ENCODE measurements at places on chromosomes 5 and 9. TPM values are rescaled to one million over a fixed set of nuclear protein-coding genes. Genes with fewer than 3 reads are reported as not detected.

Gene LIX1
- total RNA-seq: 19.7 TPM

- no peak for DNase-seq
Observed at GRCh38 chr5:124935065-124935464, 188.6 kb upstream of the ZNF608 start.

Gene ORM2
- total RNA-seq: not detected

DNA sequence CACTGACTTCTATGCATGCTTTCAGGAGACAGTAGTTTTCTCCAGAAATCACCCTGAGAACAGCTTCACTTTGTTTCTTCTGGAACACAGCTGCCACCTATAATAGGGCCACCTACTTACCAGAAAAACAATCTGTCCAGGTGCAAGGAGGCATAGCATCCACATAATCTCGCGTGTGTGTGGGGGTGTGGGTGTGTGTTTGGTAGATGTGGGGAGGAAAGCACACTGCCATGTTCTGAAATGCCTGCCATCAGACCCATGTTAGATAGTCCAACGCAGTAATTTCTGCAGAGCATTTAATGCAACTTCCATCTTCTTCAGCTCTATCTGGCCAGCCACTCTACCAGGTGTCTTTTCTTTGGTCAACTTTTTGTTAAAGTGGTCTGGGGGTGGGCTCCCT is 102.9 kb downstream of the ACER2 start:
- DNase-seq: no peak

Gene SAXO1
- 0.14 TPM for total RNA-seq

DNA sequence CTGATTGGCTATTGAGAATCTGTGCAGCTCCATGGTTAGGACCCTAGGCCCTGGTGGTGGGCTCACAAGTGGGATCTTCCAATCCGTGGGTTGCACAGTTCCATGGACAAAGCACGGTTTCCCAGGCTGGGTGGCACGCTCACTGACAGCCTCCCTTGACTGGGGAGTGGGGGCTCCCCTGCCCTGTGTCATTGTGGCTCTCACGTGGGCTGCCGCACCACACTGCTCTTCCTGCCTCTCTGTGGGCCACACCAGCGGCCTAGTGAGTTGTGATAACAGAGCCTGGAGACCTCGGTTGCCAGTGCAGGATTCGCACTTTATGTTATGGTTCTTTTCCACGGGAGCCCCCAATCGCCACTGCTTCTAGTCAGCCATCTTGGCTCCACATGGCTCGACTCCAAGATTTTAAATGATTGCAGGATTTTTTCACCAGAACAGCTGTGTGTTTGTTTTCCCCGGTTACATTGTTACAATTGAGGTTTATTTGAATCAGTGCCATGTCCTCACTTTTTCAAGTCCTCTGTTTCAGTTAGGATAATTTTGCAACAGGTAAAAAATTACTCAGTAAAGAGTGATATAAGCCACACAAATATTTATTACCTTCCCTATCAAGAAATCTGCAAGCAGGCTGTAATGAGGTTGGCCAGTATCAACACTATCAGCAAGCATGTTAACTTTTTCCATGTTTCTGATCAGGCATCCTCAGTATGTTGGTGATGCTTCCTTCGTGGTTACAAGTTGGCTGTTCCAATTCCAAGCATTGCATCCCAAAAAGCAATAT is 253.8 kb downstream of the ZNF608 start:
- DNase-seq: no peak

DNA sequence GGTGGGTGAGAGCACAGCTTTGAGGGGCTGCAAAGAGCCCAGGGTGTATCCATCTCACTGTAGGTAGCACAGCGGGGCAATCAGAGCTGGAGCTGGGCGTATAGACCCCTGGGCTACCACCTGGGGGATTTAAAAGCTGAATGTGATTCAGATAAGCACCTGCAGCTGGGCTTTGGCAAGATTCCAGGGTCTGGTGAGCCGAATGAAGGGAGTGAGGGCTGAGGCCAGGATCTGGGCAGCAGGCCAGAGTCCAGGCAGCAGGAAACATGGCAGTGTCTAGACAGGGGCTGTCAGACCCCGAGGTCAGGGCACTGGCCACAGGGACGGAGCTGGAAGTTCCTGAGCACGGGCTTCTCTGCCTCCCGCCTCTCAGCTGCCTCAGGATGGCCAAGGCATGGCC is 8.7 kb downstream of the ASS1 start:
- DNase-seq: no peak

- peak; percentile 70 for DNase-seq
Observed at GRCh38 chr5:14871214-14872069, at the start of gene ANKH. Gene ANKH, minus strand, starts transcription at chr5:14871778. Its CDS starts 331 bp downstream, at chr5:14871447.

DNA sequence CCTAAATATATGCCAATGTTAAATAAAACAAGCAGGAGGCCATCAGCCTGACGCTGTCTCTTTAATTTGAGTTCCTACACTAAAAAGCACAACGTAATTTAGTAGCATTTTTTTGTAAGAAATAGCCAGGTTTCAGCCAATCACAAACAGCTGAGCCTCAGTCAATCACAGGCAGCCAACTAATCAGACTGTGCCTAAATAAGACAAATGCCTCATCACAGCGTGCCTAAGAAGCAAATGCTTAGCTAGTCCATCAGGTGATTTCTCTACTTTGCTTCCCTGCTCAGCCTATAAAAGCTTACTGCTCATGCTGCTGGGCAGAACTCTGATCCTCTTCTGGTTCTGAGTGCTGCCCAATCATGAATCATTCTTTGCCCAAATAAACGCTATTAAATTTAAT is 38.3 kb upstream of the RORB start:
- DNase-seq: no peak

Gene PIP5K1B
- total RNA-seq: 5.9 TPM

- no peak for DNase-seq
Observed at GRCh38 chr9:107789001-107789700, 299.6 kb upstream of the KLF4 start.

DNA sequence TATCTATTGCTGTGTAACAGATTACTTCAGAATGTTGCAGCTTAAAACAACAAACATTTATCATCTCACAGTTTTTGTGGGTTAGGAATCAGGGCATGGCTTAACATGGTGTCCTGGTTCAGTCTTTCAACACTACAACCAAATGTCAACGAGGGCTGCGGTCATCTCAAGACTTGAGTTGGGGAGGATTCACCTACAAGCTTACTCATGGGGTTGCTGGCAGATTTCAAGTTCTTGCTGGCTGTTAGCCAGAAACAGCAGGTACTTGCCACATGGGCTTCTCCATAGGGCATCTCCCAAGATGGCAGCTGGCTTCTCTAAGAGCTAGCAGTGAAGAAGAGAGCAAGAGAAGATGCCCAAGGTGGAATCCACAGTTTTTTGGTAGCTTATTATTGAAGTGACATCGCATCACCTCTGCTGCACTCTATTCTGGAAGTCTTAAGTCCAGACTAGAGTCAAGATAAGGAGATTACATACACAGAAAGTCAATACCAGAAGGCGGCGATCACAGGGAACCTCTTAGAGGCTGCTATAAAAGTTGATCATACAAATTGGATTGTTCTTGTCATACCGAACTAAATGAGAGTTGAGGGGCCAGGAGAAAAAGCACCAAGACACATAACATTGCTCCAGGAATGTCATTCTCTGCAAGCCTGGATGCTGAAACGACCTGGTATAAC is 42.2 kb downstream of the C9orf153 start:
- DNase-seq: no peak

GRCh38 chr5:2466966-2467365 is 284.5 kb downstream of the IRX2 start:
- DNase-seq: no peak
